ENCODE measurements at places on chromosomes 7 and 10. TPM values are rescaled to one million over a fixed set of nuclear protein-coding genes. Genes with fewer than 3 reads are reported as not detected.

DNA sequence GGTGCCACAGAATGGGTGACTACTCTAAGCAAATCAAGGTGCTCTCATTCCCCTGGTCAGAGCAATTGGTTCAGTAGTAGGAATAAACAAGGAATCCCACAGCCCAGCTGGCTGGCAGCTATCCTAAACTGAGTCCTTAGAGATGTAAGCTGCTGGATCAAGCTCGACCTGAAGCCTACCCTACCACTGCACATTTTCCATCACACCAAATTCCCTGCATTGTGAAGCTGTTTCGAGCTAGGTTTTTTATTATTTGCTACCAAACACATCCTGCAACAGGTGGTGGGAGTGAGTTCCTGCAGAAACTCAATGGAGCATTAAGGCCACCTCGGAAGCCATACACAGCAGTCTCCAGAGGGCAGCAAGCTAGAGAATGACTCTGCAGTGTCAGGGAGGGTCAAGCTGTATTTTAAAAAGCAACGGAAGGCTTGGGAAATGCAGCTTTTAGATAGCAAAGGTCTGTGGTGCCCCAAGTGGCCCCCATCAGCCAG lies 33.7 kb upstream of the TNRC18 start:
- DNase-seq: no peak
- no peaks in the 10 kb centered on the region for H3K36me3 ChIP-seq
- no peak overlapping the region for H3K27ac ChIP-seq
- peaks cover 3% of the 10 kb centered on the region for H3K4me1 ChIP-seq
- no peak overlapping the region for H3K4me3 ChIP-seq
- H3K27me3 ChIP-seq: peaks cover 2% of the 10 kb centered on the region

DNA sequence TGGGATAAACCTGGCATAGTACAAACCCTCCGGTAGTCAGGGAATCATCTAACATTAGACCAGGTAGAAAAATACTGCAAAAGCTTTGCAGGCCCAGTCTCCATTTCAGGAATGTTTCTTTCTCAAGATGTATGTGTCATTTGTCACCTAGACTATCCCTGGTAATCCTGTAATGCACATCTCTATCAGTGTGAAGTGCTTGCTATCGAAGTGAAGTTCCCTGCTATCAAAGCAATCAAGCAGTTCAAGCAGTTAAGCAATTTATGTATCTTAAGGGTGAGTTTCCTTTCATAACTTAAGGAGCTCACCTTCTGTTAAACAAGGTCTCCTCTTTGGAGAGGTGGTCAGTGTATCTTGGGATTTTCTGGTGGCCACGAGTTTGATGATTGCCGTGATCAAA lies 47.2 kb downstream of the CELF2 start:
- H3K36me3 ChIP-seq: no peaks in the 10 kb centered on the region
- H3K27ac ChIP-seq: no peak overlapping the region
- H3K4me3 ChIP-seq: no peak overlapping the region
- H3K4me1 ChIP-seq: no peaks in the 10 kb centered on the region

DNA sequence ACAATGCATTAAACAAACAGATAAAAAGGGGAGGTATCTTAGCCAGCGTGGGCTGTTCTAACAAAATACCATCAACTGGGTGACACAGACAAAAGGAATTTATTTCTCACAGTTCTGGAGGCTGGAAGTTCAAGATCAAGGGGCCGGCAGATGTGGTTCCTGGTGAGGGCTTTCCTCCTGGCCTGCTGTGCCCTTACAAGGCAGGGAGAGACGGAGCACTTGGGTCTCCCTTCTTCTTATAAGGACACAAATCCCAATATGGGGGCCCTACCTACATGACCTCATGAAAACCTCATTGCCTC lies 281.6 kb upstream of the KLF14 start:
- DNase-seq: no peak
- no peak overlapping the region for H3K27ac ChIP-seq
- H3K4me3 ChIP-seq: no peak overlapping the region
- peaks cover 21% of the 10 kb centered on the region for H3K36me3 ChIP-seq
- peaks cover 51% of the 10 kb centered on the region for H3K4me1 ChIP-seq
- H3K27me3 ChIP-seq: no peaks in the 10 kb centered on the region

DNA sequence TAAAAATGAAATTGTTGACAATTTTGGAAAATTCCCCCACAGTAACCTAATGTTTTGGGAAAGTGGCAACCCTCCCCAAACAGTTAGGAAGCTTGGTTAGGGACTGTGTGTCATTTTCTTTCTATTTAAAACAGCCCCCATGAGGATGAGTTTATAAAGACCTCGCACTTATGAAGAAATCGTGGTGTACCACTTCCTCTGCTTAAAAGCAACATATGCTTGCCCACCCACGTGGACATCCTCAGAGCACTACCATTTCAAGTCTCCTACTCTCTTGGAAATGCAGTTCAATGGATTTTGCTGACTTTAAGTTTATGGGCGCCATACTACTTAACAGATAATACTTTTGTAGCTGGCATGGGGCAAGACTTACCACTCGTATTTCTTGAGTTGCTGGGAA lies 223.8 kb downstream of the DYNC1I1 start:
- H3K4me3 ChIP-seq: no peak overlapping the region
- H3K36me3 ChIP-seq: no peaks in the 10 kb centered on the region
- H3K4me1 ChIP-seq: no peaks in the 10 kb centered on the region
- no peak for DNase-seq
- H3K27me3 ChIP-seq: no peaks in the 10 kb centered on the region

Gene CPN1
- total RNA-seq: not detected

Gene MRPS17
- total RNA-seq: 36.4 TPM

Gene CCDC3
- total RNA-seq: 0.07 TPM

Gene GDF10
- 0.49 TPM for total RNA-seq
